Activated T-cell treated with anti-CD3 and anti-CD28 coated beads for 48 hours (primary cell): ENCODE measurements at places on chromosomes 13 and 19.

DNA sequence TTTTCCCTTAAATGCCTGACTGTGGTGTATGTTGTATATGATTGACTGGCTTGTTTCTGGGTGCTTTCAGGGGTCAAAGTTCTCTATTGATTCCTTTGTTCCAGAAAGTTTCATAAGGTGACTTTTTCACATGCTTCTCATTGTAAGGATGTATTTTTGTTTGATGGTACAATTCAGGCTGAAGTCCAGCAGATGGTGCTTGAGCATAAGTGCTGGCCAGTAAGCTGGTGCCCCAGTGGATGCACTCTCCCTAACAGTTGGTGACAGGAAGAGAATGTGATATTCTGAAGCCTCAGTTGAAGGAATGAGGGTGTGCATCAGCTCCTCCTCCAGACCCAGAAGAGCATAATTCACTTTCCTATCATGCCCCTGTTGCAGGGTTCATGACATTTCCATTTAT, 1941.6 kb upstream of the PRR20A start:
- DNase-seq, result no peak

- no peak for DNase-seq
These were observed 92.0 kb downstream of the KCNRG start for GRCh38 chr13:50107205-50107604.

DNA sequence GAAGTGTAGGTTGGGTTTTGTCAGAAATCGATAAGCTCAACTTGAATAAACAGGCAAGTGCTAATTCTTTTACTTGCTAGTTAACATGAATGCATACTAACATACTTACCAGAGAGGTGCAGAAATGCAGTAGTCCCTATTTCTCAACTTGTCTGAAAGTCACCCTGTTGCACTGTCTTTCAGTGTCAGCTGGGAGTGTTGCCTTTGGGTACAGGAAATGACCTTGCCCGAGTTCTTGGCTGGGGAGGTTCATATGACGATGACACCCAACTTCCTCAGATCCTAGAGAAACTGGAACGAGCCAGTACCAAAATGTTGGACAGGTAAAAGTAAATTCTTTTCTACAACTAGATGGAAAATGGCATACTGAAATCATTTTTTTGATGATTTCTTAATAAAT, 103.5 kb upstream of the AKAP11 start:
- DNase-seq, result no peak

DNA sequence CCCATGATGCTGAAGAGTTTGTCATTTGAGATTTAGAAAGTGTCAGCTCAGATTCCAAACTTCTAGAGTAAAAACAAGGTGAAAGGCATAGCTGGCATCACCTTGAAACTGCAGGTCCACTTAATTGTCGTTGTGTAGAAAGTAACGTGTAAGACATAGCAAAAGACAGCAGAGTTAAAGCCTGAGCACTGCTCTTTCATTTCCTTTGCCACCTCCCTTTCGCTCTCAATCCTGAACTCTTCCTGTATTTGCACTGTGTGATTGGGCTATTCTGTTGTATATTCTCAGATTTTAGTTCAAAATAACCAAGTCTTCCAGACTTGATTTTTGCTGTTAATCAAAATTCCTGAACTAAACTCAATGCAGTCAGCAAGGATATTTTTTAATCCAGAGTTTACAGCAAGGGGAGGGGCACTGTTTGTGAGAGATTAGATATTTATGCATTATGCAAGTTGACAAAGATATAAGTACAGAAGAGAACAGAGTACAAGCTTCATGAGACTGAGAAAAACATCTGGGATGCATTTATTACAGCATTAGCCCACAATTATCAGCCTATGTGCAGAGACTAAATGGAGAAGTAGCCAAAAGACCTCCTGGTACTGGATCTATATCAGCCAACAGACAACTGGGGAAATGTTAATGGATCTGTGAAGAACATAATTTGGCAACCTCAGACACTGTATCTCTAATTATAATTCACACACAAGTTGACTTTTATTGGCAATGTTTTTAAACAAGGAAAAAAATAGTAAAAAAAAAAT, 328.6 kb downstream of the SUCLA2 start:
- no peak for DNase-seq

GRCh38 chr13:90477216-90477615, 870.3 kb upstream of the MIR17HG start:
- no peak for DNase-seq

GRCh38 chr13:110525328-110526319, 35.9 kb downstream of the RAB20 start:
- DNase-seq, result no peak
